Skin of body (tissue), 3 donors: ENCODE measurements at places on chromosomes 11 and 22. TPM values are rescaled to one million over a fixed set of nuclear protein-coding genes. Genes with fewer than 3 reads are reported as not detected.

SLC5A1 gene
- 13.7 TPM for total RNA-seq

KRTAP5-11 gene
- total RNA-seq = 2.2 TPM

OR8A1 gene
- total RNA-seq = not detected

HEPN1 gene
- total RNA-seq = not detected

SSTR3 gene
- total RNA-seq = not detected

FOLR1 gene
- 0.69 TPM for total RNA-seq

IGHMBP2 gene
- 11.0 TPM for total RNA-seq

HBD gene
- total RNA-seq = not detected

MRPL49 gene
- total RNA-seq = 35.5 TPM
